Stimulated activated CD4-positive, alpha-beta T cell treated with anti-CD3 and anti-CD28 coated beads, Interleukin-12 subunit alpha, Interleukin-12 subunit beta, amount 100 ng/mL, for 4 hours (primary cell): ENCODE measurements at places on chromosomes 6 and 20.

- DNase-seq = no peak
Observed at GRCh38 chr6:168439794-168440450, 1.1 kb upstream of the SMOC2 start.

GRCh38 chr20:49631061-49631716, 63.3 kb upstream of the PTGIS start:
- DNase-seq = no peak

GRCh38 chr6:14799928-14800327, 445.9 kb upstream of the JARID2 start:
- no peak for DNase-seq

DNA sequence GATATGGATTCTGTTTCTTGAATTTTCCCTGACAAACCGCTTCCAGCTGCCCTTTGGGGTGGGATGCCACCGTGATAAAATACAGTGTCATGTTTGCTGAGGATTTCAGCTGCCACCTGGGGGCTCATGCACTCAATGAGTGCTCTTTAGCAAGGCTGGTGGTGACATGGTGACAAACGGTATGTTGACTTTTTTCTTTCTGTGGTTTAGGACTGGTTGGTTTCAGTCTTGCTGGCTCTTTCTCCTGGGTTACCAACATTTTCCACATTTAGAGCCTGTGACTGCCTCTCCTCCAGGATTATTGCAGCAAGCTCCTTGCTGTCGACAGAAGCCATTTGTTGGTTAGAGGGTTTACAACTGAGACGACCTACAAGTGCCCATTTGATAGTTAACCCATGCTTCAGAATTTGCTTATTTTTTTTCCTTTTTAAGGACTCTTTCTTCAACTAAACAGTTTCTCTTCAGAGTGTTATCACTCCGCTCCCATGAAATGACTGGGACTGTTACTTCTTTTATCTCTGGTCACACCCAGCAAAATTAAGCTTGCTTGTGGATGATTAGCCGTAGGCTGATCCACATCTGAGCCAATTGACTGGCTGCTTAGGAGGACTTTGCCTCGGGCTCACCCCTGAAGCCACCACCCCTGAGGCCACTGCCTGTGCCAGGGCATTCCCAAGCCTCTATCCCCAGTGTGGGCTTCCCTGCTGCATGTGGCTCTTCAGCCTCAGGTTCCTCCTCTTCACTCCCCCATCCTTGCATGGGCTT, 48.4 kb upstream of the CDYL start:
- DNase-seq = no peak

- no peak for DNase-seq
Observed at GRCh38 chr20:25284131-25284601, 36.3 kb downstream of the PYGB start.

DNA sequence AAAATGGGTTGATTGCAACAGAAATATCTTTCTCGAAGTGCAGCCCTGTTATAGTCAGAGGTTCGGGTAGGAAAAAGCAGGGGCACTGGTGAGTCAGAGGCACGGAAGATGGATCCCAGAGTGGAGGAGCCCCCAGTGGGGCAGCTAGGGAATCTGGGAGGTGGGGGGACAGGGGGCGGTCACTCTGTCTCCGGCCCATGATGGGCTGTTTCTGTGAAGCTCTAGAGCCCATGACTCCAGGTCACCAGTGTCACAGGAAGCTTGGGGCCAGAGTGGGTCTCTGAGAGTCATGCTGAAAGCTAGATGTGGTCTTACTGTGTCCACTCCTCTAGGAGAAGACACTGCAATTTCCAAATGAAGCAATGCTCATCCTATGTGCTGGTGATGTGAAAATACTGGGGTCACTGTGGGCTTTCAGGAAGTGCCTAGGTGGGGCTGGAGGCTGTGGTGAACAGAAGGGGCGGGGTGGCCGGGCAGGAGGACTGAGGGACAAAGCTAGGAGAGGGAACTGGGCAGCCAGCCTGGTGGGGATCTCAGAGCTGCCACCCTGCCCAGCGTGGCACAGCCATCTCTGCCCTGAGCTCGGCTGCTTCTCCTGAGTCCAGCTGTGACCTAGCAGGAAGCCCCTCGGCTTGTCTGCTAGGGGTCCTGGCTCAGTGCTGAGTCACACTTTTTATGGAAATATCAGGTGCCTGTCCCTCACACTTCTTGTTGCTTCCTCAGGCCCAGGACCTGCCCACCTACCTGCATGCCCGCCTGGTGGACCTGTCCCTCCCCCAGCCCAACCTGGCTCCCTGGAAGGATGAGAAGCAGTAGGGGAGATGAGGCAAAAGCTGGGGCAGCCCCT, 54.2 kb downstream of the IRF4 start:
- DNase-seq = no peak

DNA sequence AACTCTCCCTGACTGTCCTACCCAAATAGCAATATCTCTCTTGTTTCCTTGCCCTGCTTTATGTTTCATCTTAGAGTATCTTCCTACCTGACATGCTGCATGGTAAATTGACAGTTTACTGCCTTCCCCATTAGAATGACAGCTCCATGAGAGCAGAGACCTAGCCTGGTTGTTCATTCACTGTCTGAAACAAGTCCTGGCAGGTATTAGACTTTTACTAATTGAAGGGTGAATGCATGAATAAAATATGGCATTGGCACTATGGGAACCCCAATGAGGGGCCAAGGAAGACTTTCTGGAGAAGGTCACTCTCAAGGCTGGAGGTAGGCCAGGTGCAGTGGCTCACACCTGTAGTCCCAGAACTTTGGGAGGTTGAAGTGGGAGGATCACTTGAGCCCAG, 3.8 kb upstream of the CITED2 start:
- no peak for DNase-seq
